ENCODE measurements at places on chromosomes 1 and 21.

- DNase-seq, result no peak
Measured at GRCh38 chr1:54723985-54724384, 8.3 kb downstream of the TTC4 start.

GRCh38 chr1:9326596-9326995, 33.9 kb downstream of the SPSB1 start:
- DNase-seq, result no peak

- DNase-seq, result no peak
Measured at GRCh38 chr1:61119085-61119484, 36.7 kb downstream of the NFIA start.

DNA sequence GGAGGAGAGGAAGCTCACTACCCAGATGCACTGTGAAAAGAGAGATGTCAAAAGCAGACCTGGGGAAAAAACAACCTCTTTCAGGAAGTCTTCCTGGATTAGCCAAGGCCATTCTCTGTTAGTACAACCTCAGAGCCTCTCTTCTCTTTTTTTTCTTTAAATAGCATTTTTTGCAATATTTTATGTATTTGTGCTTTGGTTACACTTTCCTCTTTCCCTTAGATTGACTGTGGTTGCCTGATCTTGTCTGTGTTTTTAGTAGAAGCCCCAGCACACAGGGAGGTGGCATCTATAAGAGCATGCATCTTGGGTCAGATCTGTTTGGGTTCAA, 18.8 kb downstream of the SLC26A9 start:
- no peak for DNase-seq

DNA sequence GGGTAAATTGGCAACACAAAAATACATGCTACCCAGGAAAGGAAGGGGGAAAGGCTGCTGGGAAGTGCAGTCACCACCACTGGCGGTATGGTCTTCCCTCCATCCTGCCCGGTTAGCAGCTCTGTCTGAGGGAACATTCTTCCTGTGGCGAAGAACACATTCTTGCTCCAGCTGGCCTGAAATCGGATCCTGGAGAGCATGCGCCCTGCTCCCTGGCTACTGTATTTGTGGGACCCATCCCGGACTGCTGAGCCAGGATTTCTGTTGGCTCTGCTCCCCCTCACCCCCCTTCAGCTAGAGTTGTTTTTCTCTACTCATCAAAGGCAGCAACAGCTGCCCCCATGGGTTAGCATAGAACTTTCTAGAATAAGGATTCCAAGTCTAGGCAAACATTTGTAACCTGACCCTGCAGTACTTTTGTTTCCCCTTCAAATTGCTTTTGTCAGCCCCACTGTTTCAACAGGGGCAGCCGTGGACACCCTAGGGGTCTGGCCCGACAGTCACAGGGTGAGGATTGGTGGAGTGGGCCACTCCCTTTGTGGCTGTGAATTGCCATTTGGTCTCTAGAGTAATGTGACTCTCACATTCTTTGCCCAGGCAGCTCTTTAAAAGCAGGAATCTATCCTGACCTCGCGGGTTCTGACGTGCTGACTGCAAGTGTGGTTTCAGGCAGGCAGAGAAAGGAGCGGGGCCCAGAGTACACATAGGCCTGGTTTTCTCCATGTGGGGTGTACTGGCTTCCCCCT, 157.7 kb downstream of the TOMM20 start:
- no peak for DNase-seq

Measured in RCC 7860 (cell line).